ENCODE measurements at places on chromosomes 7 and 10. TPM values are rescaled to one million over a fixed set of nuclear protein-coding genes. Genes with fewer than 3 reads are reported as not detected.
A peak's percentile ranks its signal among the peaks of the same experiment; 100 is the strongest.

DNA sequence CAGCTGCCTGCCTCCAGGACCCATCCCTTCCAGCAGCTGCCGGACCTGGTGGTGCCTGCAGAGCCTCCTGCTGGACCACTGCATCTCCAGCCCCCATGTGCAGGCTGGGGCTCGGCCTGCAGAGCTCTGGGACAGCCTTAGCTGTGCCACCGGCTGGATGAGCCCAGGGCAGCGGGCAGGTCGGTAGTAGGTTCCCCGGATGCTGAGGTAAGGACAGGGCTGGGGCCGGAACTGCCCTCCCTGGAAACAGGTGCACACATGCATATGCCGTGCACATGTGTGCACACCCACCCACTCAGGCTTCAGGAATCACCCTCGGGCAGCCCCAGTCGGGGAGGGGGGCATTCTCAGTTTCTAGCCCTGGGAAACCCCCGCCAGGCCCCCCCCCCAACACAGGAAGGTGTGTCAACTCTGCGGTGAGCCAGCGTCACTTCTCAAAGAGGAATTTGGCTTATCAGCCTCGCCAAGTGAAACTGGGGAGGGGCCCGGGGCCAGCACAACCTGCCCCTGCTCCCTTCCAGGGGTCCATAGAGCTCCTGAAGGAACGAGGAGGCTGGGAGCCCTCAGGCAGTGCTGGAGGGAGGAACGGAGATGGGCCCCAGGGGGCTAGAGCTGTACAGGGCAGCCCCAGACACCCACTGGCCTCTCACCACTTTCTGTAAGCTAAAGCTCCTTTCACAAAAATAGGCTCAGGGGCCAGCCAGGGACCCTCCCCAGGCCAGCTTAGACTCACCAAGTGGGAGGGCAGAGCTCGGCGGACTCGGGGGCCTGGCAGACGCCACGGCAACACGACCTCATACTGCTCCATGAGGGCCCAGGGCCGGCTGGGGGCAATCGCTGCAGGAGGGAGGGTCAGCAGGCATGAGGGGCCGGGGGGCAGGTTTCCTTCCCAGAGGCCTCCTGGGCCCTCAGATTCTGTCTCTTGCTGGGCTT, 1.7 kb downstream of the ADAM8 start:
- no peak for DNase-seq

GRCh38 chr10:75018251-75018650, 93.2 kb upstream of the SAMD8 start:
- DNase-seq: no peak

DNA sequence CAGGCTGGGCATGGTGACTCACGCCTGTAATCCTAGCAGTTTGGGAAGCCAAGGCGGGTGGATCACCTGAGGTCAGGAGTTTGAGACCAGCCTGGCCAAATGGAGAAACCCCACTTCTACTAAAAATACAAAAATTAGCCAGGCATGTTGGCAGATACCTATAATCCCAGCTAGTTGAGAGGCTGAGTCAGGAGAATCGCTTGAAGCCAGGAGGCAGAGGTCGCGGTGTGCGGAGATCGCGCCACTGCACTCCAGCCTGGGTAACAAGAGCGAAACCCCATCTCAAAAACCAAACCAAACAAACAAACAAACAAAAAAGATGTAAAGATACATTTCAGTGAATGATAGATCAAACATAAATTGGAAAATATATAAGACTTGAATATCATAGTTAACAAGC, 105.9 kb downstream of the PLPP4 start:
- DNase-seq: no peak

DNA sequence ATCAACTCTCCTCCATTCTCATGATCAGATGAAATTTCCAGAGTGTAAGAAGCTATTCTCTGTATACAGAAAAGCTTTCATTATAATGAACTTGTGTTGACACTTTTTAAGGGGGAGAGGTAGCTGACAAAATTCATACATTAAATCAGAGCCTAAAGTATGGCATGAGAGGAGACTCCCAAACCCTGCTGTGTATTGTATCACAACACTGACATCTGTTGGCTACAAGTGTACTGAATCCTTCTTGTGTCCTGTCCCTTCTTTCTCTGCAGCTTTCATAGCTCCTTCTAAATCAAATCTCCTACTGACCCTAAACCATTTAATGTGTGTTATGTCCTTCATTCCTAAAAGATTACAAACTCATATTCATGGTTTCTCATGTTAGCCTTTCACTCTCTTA, 70.9 kb downstream of the GCC1 start:
- DNase-seq: no peak

DNA sequence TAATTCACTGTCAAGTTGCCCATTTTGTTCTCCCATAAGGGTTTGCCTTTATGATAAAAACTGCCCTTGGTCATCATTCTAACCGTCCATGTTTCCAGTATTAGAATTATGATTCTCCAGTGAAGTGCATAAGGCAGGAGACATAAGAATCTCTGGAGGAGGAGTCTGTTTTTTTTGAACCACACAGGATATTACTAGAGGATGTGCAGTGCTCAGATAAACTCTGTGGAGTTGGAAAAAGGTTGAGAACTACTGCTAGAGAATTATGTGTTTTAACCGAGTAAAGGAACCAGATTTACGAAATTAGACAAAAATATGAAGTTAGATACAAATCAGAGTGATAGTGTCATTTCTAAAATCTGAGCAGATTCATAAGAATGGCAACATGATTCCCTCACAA, 40.5 kb downstream of the MDFIC start:
- no peak for DNase-seq

DNA sequence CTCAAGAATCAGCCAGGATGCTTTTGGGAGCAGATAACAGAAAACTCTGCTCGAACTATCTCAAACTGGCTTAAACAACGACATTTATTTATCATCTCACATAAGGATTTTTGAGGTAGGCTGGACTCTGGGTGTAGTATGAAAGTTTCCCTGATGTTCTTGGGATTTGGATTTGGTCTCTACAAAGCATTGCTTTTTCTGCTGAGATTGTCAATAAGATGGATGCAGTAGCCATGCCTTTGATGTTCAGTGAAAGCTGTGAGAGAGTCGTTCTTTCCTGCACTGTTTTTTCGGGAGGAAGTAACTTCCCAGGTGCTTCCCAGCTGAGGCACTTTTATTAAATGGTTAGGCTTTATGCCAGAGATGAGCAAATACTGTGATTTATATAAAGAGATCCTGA, 181.1 kb downstream of the PRKG1 start:
- DNase-seq: no peak

GRCh38 chr7:120583899-120584586, 273.9 kb downstream of the TSPAN12 start:
- peak; percentile 67 for DNase-seq

DNA sequence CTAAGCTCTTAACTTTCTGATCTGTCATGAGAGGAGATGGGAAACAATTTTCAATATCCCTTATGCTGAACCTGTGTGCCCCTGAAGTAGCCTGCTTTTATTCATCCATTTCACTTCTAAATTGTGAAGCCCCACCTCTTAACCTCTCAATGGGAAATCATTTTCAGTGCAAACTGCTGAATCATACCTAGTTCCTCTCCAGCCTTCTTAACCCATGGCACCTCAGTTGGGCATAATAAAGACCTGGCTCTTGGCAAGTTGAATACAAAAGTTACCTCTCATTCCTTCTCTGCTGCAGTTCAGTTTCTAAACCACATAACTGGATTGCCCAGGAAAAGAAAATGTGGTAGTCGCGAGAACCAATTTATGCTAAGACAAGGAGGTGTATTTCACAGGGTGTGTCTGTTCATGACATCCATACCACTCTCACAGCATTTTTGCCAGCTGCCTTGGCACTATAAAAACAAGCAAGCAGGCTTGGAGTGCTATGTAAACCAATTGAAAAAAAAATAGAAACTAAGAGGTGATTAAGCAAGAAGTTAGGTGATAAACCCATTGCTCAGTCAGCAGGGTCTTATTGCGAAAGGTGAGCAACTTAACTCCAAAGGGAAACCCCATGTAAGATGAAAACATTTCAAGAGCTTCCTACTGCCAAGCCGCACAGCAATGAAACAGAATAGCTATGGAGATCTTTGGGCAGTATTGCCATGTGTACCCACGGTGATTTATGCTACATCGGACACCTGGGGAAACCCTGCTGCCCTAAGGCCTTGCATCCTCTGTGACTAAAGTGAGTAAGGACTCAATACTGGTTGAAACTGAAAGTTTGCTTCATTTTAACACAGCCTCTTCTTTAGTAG, 57.0 kb upstream of the DKK1 start:
- DNase-seq: no peak

- DNase-seq: peak; percentile 98
These were observed 186.2 kb downstream of the REEP3 start for GRCh38 chr10:63707254-63707910.

- no peak for DNase-seq
These were observed 18.9 kb downstream of the RCC1L start for GRCh38 chr7:75054744-75055143.

Gene ERLIN1
- total RNA-seq: 35.7 TPM

Gene BEND7
- 18.3 TPM for total RNA-seq

Gene ADCY1
- 0.35 TPM for total RNA-seq

Gene EBF3
- 2.0 TPM for total RNA-seq

Gene MBL2
- total RNA-seq: not detected

Gene PPP2R2D
- total RNA-seq: 25.9 TPM

Gene SORCS1
- not detected for total RNA-seq

Gene VENTX
- total RNA-seq: not detected

Gene HIPK2
- 69.4 TPM for total RNA-seq

All from glomerular endothelial cell (primary cell).